ENCODE measurements at places on chromosomes 7 and 10.

GRCh38 chr7:55207436-55208125, 157.6 kb upstream of the LANCL2 start:
- no peak for DNase-seq

DNA sequence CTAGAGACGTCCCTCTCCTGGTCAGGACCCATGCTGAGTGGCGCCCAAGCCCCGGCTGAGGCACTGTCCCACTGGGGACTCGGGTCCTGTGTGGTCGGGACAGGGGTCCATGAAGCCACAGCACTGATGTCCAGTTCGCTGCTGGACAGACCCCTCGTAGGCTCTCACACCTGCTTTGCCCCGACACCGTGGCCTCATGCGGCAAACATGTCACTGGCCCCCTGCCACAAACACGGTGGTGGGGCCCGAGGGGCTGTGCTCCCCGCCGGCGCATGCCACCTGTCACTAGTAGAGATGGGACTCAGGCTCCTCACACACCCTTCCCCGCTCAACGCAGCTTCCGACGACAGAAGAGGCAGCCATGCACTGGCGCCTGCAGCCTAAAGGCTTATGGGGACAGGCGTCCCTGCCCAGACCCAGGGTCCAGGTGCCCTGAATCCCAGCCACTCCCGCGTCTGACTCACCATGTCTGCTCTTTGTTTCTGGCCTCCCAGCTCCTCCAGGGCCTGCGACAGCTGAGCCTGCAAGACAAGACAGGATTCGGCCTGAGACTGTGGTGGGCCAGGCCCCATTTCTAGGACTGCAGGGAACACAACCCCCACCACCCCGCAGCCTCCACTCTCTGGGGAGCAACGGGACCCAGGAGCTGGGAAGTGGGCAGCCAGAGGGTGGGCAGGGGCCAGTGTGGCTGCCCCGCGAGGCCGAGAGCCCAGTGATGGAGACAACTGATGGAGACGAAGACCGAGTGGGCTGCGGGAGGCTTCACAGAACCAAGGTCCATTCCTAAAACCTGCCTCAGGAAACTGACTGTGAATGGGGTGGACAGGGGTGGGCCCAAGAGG, 230.9 kb downstream of the MAD1L1 start:
- no peak for DNase-seq

GRCh38 chr7:93148727-93149126, 542 bp upstream of the SAMD9L start:
- DNase-seq: no peak

DNA sequence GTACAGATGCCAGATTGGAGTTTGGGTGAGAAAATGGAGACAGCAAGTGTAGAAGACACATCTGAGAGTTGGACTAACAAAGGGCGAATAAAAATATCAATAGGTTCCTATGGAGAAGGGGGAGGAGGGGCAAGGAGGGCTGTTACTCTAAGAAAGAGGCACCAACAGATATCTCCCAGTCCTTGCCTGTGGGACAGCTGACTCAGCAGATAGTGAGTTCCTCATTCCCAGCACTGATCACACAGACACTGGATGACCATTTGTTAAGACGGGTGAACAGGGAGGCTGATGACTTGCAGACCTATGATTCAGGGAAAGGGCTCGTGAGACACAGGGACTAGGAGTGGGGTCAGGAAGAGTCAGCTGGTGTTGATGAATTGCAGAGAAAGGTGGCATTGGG, 5.7 kb upstream of the PRR15 start:
- DNase-seq: no peak

- no peak for DNase-seq
Measured at GRCh38 chr7:106243893-106244292, 40.9 kb downstream of the NAMPT start.

GRCh38 chr7:20858951-20859350, 72.3 kb upstream of the SP8 start:
- no peak for DNase-seq

- DNase-seq: no peak
Measured at GRCh38 chr7:111958431-111958830, 247.8 kb downstream of the DOCK4 start.
